Stromal cell of bone marrow (primary cell): ENCODE measurements at places on chromosomes 3 and 15.

DNA sequence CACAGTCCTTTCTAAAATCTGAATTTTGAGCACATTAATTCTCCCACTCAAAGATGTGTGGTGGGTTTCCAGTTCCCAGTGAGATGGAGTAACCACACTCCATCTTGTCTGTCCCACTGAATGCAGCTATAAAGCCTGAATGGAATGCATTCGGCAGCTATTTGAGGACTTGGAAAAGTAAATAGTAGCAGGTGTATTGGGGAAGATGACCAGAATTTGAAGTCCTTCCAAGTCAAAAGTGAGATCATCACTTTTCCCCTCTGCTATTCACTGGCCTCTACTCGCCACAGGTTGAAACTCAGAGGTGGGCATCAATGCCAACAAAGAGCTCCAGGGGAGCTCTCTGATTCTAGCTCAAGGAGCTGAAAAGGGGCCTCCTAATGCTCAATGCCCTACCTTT lies 8.1 kb upstream of the GNB5 start:
- DNase-seq: no peak

GRCh38 chr3:82978368-82978767 lies 1216.9 kb upstream of the GBE1 start:
- no peak for DNase-seq

DNA sequence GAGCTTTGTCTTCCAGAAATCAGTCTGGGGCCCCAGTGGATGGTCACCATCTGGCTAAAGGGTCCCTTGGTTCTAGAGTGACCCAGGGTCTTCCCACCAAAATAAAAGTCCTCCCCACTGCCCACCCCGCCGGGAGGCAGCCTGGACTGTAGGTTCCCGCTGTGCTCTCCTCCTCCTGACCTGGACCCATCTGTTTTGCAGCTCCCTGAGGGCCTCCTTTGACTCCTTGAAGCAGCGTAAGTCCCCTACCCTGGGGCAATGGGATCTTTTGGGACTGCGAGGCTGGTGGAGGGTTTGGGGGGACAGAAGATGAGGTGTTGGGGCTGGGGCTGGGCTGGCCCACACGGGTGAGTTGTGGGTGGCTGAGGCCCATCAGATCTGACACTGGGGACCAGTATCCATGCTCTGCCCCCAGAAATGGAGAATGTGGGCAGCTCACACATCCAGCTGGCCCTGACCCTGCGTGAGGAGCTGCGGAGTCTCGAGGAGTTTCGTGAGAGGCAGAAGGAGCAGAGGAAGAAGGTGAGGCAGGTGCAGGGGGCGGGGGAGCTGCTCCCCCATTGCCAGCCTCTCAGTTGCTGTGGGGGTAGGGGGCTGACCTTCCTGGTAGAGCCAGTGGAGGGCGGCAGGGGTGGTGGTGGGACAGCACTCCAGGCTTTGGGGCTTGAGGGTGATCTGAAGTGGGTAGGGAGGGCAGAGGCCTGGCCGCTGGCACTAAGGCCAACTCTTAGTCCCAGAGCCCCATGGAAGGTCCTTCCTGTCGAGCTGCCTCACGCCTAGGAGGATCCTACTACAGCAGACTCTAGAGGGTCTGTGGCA lies 30.4 kb downstream of the PSTPIP1 start:
- no peak for DNase-seq

DNA sequence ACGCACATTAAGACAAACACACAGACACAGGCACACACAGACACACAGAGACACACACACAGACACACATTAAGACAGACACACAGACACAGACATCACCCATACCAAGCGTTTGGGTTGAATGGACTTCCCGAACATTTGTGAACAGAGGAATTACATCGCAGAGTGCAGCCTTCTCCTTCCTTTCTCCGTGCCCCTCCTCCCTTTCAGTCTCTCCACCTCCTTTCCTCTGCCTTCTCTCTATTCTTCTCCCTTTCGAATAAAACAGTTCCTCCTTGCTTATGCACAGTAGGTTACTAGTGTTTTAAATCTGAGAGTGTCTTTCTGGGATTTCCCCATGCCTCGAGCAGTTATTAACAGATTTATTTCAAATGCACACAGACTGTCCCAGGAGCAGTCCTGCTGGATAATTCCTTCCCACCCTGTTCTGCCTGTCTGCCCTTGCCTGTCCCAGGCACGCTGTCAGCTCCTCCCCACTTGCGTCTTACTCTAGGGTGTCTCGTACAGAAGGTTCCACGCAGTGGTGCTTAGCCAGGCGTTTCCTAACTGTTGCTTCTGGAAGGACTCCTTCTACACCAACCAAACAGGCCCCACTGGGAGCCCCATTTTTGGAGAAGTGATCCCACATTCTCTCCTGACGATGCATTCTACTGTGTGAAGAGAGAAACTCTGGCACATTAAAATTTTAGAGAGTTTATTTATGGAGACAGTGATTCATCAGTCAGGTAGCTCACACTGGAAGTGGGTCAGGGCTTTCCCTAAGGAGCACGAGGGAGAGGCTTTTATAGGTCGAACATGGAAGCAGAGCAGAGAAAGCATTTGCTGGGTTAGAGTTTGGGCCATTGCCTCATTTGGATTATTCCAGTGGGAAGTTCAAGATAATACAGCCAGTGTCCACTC lies 163.8 kb downstream of the SV2B start:
- peak; percentile 31 for DNase-seq

DNA sequence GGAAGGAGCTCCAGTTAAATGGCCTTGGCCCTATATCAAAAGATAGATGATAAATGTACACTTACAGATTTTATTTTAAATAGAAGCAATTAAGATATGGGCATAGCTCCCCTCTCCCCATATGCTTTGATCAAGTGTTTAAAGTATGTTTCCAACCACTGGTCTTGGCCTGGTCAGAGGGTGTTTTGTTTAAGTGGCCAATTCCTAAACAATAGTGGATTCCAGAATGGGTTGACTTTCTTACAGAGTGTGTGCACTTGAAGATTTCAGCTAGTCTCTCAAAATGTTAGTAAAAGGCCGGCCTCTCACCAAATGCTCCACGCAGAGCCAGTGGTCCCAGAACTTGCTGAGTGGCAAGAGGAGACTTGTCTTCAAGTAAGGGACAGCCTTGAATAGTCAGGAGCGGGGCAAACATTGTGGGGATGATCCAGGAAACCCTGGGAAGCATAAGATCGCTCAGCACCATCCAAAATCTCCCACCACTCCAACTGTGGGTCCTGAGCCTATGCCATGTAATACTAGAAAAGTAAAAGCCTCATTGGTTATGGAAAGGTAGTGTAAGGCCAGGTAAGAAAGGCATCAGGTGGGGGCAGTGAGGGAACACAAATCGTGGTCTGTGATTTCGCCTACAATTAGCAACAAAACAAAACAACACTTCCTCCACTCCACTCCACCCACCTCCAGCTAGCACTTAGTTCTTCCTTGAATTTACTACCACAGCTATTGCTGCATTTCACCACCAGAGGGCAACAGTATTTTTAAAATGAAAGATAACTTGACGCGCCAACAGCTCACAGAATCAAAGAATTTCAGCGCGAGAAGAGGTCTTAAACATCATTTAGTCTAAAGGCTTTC lies 4.8 kb downstream of the RARRES1 start:
- peak; percentile 67 for DNase-seq

GRCh38 chr3:136078421-136079364 lies 113.2 kb downstream of the PPP2R3A start:
- DNase-seq: no peak

- DNase-seq: no peak
Measured at GRCh38 chr3:13172644-13173013, 99.4 kb upstream of the IQSEC1 start.

- DNase-seq: no peak
Measured at GRCh38 chr3:89762405-89762804, 655.0 kb downstream of the EPHA3 start.

DNA sequence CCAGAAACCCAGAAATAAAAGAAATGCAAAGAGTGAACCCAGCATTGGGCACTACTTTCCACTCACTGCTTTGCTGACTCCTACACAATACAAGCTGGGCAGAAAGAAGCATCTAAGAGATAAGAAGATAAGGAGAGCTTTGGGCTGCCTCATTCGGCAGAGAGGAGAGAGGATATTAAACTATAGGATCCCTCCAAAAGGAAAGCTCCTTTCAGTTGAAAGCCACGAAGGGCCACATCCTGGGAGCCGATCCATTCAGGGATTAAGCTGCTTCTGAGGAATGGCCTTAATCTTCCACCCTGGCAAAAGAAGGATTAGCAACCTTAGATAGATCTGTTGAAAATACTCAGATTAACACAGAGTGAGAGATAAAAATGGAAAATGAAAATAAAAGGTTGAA lies 274.9 kb upstream of the PPP2R3A start:
- no peak for DNase-seq

GRCh38 chr15:60648928-60649679 lies 170.2 kb upstream of the ICE2 start:
- no peak for DNase-seq

GRCh38 chr3:59135096-59135495 lies 85.3 kb upstream of the CFAP20DC start:
- no peak for DNase-seq

GRCh38 chr3:99896482-99896881 lies 78.8 kb downstream of the CMSS1 start:
- no peak for DNase-seq

DNA sequence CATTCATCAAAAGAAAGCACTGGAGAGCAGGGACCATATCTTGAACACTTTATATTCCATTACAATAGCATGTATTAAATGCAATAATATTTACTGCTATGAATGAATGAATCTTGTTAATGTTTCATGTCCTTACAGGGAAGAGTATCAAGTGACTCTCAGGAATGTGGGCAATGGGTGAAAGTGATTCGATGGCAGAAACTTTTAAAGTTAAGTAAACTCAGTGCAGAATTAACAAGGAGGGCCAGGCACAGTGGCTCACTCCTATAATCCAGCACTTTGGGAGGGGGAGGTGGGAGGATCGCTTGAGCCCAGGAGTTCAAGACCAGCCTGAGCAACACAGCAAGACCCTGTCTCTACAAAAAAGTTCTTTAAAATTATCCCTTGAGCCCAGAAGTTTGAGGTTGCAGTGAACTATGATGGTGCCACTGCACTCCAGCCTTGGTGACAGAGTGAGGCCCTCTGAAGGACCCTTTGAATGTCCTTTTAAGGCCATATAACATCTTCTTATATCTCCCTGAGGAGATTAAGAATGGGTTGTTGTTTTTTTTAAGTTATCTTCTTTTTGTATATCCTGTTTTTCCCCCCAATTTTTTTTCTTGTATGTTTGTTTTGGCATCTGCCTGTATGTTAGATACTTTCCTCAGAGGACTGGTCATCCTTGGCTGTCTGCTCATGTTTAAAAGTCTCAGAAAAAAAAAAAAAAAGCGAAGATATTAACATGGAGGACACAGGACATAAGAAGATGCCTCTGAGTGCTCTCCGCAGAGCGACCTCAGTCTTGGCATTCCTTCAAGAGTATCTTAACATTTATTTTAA lies 9.6 kb upstream of the FSIP1 start:
- DNase-seq: no peak

DNA sequence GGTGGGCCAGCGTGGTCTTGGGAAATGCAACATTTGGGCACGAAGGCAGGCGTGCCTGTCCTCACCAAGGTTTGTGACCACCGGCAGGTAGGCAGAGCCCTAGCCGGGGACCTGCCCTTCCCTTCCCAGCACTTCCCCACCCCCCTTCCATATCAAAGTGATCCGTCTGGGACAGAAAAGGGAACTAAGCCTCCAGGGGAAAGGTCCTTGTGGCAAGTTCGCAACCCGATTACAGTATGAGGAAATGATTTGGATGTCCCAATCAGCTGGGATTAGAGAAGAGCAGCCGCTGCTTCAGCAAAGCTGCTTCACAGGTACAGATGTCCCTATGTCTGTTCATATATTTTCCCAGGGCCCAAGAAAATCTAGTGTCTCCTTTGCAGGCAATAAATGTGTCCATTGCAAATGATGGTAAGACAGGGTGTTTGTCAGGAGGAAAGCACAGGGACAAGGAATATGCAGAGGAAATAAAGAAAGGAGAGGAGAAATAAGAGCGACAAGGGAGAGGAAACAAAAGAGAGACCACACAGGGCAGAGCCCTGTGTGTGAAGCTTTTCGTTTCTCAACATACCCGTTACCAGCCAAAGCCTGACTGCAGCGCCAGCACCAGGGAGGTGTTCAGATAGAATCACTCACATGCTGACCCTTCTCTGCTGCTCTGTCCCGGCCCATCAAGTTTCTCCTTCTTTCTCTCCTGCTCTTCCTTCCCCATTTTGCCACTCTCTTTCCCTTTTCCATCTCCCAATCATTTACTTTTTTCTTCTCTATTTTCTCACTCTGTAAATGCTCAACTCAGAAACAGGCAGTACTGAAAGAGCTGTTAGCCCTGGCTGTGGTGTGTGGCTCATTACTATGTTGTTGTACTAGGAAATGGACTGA lies 17.4 kb upstream of the SECISBP2L start:
- no peak for DNase-seq

- peak; percentile 95 for DNase-seq
Measured at GRCh38 chr3:100400780-100401673, at the start of the genes LNP1 and TOMM70. TSS of gene LNP1 (plus strand) at chr3:100401539. CDS start at chr3:100429730, 28,191 bp downstream. TSS of gene TOMM70 (minus strand) at chr3:100401089. CDS start at chr3:100400949, 140 bp downstream.

DNA sequence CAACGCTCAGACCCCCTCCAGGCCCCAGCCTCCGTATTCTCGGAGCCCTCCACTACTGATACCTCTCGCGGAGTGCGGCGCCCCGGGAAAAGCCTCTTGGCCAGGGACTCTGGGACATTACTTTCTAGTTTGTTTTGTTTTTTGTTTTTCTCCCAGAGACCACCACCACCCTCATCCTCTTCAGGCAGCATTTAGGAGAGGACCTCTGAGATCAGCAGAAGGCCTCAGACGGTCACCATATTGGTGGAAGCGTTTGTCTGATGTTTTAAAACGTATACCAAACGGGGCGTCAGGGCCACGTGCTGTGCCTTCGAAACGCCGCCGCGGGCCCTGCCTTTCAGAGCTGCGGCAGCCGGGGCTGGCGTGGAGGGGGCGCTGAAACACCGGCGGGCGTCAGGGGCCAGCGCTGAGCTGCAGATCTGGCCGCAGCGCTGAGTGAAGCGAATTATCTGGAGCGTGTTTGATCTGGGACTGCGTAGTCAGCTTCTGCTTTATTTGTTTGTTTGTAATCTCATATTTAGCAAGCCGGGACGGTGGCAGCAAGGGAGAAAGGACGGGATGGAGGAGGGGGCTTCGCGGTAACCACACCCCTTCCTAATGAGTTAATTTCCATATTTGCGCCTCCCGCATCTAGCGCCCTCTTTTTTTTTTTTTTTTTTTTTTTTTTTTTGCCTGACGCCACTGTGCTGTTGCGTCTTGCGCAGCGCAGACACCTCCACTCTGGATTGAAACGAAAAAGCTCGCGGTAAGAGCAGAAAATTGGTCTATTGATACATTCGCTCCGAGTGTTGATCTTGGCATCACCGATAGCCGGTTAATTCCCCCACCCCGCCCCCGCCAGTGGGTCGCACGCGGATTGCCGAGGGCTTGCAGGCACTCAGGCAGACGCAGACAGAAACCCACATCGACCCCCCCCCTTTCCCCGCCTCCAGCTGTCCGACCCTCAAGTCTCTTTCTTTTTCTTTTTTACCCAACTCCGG lies 14.9 kb downstream of the SOX2 start:
- no peak for DNase-seq

GRCh38 chr3:102410616-102411015 lies 24.2 kb upstream of the ZPLD1 start:
- no peak for DNase-seq
